ENCODE measurements at places on chromosomes 4 and X.

- no peak for DNase-seq
Observed at GRCh38 chr4:182600093-182600492, 317.1 kb downstream of the DCTD start.

- no peak for DNase-seq
Observed at GRCh38 chr4:145531859-145532258, 50.2 kb downstream of the SMAD1 start.

GRCh38 chrX:110034036-110034435 is 31.1 kb downstream of the TMEM164 start:
- DNase-seq: no peak

DNA sequence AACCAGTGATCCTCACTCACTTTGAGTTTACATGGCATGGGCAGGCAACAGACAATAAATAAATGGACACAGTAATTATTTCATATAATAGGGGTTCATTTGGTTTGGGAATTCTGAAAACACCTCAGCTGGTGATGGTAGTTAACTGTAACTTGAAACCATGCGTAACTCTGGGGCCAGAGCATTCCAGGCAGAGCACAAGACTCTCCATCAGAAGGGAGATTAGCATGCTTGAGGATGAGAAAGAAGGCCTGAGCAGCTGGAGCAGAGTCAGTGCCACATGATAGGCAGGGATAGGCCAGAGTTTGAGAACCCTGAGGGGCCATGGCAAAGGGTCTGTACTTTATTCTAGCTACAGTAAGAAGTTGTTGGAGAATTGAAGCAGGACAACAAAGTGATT is 56.3 kb upstream of the CXCL8 start:
- no peak for DNase-seq

- no peak for DNase-seq
Observed at GRCh38 chr4:122539861-122540465, 80.9 kb downstream of the IL21 start.

DNA sequence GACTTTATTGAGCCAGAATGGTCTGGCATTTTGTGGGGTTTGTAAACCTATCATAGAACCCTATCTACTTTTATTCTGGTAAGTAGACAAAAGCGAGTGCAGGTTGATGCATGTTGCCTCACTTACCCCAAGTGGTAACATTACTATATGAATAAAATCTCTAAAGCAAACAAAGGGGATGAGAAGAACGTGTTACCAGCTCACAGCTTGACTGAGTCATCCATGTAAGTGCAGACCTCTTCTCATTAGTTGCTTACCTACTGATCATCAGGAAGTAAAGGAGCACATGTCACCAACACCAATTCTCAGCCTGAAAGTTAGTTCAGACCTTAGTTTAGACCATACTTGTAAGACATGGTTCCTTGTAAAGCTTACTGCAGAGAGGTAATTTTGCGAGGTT is 1328.3 kb downstream of the C4orf33 start:
- DNase-seq: no peak

GRCh38 chrX:65596270-65597034 is 61.9 kb upstream of the LAS1L start:
- DNase-seq: no peak

DNA sequence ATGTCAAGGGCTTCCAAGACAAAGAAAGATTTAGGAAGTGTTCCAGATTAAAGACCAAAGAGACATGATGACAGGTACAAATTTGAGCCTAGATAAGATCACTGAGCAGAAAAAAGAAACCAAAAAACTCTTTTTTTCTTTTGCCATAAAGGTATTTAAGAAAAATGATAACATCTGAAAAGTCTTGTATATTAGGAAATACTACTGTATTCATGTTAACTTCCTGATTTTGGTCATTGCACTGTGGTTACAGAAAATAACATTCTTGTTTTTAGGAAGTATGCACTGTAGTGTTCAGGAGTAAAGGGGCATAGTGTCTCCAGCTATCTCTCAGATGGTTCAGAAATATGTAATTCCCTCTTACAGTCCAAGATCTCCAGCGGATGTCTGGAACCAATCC is 37.1 kb downstream of the RWDD4 start:
- no peak for DNase-seq

DNA sequence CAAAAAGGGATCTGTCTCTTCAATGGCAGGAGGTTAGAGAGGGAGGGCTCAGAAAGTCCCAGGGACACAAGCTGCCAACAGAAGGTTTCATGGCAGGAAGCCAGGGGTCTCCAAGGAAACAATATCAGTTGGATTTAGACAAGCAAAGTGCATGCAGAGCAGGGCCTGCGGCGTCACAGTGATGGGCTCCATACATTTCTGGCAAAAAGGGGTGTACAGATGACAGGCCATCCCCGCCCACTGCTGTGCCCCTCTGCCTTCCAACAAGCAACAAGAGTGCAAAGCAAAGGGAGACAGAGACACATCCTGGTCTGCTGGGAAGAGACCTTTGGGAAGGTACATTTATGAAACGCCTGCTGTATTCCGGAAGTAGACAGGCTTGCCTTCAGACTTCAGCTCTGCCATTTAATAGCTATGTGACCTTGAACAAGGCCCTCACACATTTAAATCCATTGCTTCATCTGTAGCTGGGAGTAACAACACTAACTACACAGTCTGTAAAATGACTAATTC is 121.2 kb downstream of the AFAP1 start:
- DNase-seq: no peak

DNA sequence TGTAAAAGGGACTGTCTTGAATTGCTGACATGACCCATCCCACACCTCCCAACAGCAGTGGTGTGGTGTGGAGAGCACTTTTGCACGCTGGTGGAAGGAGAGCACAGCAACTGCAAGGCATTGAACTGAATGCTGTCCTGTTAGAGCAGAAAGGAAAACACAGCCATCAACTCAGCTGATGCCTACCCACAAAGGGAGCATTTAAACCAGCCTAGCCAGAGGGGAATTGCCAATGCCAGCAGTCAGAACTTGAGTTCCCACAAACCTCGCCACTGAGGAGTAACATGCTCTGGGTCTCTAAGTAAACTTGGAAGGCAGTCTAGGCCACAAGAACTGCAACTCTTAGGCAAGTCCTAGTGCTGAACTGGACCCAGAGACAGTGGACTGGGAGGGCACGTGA is 31.9 kb downstream of the MAGED4 start:
- DNase-seq: no peak

DNA sequence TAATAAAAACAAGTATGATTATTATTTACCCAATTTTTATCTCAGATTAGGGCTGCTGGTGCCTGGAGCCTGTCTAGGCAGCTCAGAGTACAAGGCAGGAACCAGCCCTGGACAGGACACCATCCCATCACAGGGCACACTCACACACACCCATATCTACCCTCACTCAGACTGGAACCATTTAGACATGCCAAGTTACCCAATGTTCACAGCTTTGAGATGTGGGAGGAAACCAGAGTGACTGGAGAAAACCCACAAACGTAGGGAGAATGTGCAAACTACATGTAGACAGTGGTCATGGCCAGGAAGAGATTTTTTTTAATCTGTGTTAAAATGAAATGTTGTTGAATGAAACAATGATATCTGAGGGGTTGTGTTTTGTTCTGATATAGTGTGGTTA is 35.7 kb upstream of the ADGRA3 start:
- no peak for DNase-seq

- DNase-seq: no peak
Observed at GRCh38 chr4:42104521-42104920, 47.9 kb downstream of the BEND4 start.

GRCh38 chrX:104392350-104392749 is 137.6 kb upstream of the ESX1 start:
- DNase-seq: no peak

GRCh38 chr4:106201373-106201772 is 114.6 kb downstream of the TBCK start:
- no peak for DNase-seq

DNA sequence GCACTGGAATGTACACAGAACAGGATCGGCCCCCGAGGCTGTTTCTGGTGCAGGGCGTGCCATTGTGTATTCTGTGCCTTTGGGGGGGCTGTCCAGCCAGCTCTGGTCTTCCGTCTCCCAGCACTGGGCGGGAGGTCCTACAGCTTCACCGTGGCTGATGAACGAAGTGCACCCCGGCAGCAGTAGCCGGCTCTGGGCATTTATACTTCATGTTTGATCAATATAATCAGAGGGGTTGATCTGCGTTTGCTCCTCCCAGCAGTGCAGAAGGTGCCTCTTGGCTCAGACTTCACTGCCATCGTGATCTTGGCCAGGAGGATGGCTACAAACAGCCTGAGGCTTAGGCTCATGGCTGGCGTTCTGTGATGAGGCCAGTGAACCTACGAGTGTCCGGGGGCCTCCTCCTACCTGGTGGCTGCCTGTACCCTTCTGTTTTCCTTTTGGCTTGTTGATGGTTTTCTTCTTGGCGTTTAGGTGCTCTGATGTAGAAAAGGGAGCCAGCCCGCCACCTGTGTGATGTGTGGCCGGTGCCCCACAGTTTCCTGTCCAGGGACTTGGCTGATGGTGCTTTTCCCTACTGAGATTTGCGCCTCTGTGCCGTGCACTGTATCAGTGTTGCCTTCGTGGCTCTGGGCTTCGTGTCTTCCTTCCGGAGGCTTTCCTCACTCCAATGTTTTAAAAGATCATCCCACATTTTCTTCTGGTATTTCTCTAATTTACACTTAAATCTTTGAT is 31.2 kb upstream of the HGFAC start:
- DNase-seq: no peak

- no peak for DNase-seq
Observed at GRCh38 chrX:8405631-8406030, 59.0 kb upstream of the VCX3B start.

DNA sequence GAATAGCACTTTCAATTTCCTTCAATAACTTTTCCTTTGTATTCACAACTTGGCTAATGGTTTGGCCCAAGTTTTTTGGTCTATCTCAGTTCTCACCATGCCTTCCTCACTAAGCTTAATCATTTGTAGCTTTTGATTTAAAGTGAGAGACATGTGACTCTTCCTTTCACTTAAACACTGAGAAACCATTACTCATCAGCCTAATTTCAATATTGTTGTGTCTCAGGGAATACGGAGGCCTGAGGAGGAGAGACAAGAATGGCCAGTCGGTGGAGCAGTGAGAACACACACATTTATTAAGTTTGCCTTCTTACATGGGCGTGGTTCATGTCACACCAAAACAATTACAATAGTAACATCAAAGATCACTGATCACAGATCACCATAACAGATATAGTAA is 56.7 kb downstream of the TSPAN5 start:
- DNase-seq: no peak

DNA sequence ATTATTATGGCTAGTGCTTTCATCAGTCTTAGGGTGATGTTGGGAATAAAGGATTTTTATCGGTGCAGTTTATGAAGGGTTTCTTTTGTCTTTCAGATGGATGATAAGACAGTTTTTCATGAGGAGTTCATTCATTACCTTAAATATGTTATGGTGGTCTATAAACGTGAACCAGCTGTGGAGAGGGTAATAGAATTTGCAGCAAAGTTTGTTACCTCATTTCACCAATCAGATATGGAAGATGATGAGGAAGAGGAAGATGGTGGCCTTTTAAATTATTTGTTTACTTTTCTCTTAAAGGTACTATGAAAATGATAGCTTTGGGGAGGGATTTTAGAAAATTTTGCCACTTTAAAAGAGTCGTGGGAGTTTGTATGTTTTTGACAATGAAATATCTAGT is 1.3 kb downstream of the NCAPG start:
- DNase-seq: no peak

- DNase-seq: no peak
Observed at GRCh38 chr4:56085275-56085674, 136.5 kb downstream of the CEP135 start.

DNA sequence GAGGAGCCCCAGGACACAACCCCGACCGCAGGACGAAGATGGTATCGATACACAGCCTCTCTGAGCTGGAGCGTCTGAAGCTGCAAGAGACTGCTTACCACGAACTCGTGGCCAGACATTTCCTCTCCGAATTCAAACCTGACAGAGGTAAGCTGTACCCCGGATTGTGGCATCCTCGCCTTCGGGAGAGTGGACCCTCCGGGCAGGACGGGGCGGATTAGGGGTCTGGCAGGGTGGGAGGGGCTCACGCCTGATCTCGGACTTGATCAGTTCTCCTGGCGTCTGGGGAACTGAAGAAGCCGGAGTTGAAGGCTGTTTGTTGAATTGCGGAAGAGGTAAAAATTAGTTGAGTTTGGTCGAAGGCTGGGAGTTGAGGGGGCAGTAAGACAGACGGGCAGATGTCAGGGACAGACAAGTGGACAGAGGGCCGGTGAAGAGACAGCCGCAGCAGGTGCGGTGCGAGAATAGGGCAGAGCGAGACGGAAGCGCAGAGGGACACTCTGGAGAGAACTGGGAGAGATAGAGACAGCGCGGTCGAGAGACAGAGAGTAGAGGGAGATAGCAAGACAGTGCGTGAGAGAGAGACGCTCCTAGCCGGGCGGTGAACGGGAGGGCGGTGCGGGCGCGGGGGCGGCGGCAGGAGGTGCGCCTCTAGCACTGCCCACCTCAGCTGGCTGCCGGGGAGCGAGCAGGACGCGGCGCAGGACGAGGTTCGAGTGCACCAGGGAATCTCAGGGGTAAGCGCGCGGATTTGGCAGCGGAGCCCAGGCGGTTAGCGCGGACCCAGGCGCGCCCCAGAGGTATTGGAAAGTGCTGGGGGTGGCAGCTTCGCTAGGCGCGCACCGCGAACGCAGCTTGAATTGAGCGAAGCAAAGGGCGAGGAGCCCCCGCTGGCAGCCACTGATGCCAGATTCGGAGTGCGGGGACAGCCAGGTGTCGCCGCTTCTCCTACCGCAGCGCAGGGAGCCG is 23.9 kb downstream of the ARHGAP36 start:
- DNase-seq: no peak

DNA sequence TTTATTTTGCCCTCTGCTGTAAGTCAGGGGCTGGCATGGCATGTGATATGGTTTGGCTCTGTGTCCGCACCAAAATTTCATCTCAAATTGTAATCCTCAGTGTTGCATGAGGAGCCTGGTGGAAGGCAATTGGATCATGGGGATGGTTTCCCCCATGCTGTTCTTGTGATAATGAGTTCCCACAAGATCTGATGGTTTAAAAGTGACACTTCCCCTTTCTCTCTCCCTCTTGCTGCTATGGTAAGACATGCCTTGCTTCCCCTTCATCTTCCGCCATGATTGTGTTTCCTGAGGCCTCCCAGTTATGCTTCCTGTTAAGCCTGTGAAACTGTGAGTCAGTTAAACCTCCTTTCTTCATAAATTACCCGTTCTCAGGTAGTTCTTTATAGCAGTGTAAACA is 72.0 kb upstream of the MSX1 start:
- DNase-seq: no peak

- DNase-seq: no peak
Observed at GRCh38 chr4:22170353-22170752, 221.8 kb upstream of the KCNIP4 start.

DNA sequence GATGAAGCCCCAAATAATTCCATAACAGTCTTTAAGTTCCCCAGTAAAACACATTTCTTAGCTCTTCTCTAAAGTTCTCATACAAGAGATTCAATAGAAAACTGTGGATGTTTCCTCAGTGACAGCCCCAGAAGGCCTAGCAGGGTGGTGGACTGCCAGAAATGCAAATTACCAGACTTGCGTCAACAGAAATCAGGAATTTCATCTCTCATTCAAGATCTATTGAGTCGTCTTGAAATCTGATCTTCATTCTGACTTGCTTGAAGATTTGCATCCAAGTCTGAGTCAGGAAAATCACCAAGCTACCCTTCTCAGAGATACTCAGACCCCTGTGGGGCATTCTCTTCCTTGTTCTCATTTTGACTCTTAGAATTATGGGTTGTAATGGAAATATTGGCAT is 68.9 kb upstream of the NDP start:
- no peak for DNase-seq
